ENCODE measurements at places on chromosomes 1 and 21.

- no peak for DNase-seq
These were observed 190.6 kb upstream of the BEND5 start for GRCh38 chr1:48967318-48967717.

GRCh38 chr1:235049217-235049616, 79.4 kb downstream of the TOMM20 start:
- DNase-seq = no peak

- no peak for DNase-seq
These were observed 205.6 kb downstream of the RHOU start for GRCh38 chr1:228940926-228941325.

- no peak for DNase-seq
These were observed 782 bp upstream of the PFKL start for GRCh38 chr21:44299085-44299457.

GRCh38 chr1:11434501-11434900, 44.5 kb upstream of the DISP3 start:
- peak; percentile 12 for DNase-seq

DNA sequence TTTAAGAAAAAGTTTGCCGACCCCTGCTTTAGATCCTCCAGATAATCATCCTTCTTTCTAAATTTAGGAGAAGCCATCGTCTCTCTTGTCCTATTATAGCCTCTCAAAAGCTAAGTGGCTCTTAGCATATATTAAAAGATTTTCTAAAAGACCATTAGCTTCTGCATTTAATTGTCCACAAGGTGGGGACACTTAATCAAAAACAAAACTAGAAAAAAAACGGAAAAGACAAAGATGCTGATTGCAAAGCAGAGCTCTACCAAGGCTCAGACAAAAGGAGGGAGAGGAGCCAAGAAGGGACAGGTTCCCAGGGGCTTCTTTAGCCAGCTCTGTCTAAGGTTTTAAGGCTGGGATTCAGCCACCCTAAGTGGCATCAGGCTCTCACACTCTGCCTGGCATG, 128.3 kb upstream of the HMGB4 start:
- peak; percentile 12 for DNase-seq

DNA sequence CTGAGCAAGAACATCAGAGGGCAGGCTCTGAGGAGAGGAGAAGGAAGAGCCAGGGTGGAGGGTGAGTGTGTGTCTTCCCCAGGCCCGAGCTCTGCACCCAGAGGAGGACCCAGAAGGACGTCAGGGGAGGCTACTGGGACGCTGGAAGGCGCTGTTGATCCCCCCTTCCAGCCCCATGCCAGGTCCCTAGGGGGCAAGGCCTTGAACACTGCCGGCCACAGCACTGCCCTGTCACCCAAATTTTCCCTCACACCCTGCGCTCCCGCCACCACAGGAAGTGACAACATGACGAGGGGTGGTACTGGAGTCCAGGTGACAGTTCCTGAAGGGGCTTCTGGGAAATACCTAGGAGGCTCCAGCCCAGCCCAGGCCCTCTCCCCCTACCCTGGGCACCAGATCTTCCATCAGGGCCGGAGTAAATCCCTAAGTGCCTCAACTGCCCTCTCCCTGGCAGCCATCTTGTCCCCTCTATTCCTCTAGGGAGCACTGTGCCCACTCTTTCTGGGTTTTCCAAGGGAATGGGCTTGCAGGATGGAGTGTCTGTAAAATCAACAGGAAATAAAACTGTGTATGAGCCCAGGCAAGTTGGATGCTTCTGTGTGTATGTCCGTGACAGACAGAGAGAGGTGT, 17.1 kb downstream of the BCAN start:
- DNase-seq = no peak

- no peak for DNase-seq
These were observed 77.4 kb downstream of the DESI2 start for GRCh38 chr1:244730153-244730933.

- DNase-seq = peak; percentile 73
These were observed 33.5 kb downstream of the GPA33 start for GRCh38 chr1:167056529-167057231.

- no peak for DNase-seq
These were observed 38.3 kb downstream of the IL6R start for GRCh38 chr1:154443274-154444013.

- DNase-seq = no peak
These were observed 43.1 kb upstream of the S1PR1 start for GRCh38 chr1:101193733-101194169.

GRCh38 chr1:179490611-179491010, 85.1 kb downstream of the NPHS2 start:
- DNase-seq = no peak

DNA sequence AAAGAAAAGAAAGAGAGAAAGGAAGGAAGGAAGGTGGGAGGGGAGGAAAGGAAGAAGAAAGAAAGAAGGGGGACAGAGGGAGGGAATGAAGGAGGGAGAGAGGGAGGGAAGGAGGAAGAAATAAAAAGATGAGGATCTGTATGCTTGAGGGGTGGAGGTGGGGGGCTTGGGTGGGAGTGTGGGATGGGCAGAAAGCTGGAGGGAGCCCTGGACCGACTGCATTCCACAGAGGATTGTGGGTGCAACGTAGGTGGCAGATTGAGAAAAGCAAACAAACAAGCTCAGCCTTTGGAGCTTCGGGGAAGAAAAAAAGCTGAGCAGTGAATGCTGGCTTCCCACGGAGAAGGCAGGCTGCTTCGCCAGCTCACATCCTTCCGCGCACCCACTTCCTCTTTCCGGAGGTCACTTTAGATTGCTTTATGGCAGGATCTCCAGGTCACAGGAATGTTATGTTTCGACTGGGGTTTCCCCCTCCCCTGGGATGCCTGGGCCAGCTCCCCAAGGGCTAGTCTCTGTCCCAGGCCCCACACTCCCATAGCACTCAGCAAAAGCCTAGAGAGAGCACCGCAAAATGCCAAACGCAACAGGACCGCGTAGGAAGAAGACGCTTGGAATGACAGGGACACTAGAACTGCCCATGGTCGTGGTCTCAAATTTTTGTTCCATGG, 20.7 kb upstream of the LGALS8 start:
- no peak for DNase-seq

- peak; percentile 68 for DNase-seq
These were observed 618 bp upstream of the SERTAD4 start for GRCh38 chr1:210231846-210232510.

- no peak for DNase-seq
These were observed 306.9 kb downstream of the ASTN1 start for GRCh38 chr1:176857632-176858031.

GRCh38 chr1:100581096-100581705, 43.3 kb downstream of the GPR88 start:
- no peak for DNase-seq

- no peak for DNase-seq
These were observed 24.9 kb downstream of the HMCN1 start for GRCh38 chr1:185759061-185759460.

- DNase-seq = no peak
These were observed 51.1 kb upstream of the PDC start for GRCh38 chr1:186511761-186512637.

GRCh38 chr1:93980320-93981273, 71.4 kb upstream of the GCLM start:
- DNase-seq = peak; percentile 30

DNA sequence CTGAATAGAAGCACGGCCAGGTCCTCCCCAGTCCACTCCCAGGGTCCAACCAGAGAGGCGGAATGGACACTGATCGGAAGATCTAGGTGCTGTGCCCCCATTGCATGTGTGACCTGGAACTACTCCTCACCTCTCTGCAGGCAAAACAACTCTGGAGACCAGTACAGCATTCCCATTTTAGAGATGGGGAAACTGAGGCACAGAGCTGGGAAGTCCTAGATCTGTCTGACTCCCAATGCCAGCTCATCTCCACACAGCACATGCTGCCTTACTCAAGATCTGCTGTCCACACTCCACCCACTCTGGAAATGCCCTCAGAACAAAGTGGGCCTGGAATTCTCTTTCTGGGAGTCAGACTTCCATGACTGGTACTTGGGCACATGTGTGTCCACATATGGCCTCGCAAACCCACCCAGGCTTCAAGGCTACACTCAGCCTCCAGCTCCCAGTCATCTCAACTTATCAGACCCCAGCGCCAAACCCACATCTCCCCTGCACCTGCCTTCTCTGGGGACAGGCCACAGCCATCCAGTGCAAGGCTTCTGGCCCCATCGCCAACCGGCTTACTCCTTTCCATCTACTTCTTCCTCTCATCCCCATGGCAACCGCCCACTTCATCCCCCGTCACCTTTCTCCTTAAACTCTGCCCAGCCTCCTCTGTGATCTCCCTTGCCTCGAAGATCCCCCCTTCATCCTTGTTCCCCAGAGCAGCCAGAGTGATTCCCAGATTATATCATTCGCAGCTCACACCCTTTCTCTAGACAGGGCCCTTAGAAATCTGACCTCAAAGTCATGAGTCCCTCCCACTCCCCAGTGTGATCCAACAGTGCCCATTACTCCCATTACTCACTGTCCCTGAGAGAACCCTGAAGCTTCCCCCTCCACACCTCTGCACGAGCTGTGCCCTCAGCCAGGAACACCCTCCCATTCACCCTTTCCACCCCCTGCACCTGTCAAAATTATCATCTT, 2.7 kb downstream of the COL8A2 start:
- DNase-seq = no peak

DNA sequence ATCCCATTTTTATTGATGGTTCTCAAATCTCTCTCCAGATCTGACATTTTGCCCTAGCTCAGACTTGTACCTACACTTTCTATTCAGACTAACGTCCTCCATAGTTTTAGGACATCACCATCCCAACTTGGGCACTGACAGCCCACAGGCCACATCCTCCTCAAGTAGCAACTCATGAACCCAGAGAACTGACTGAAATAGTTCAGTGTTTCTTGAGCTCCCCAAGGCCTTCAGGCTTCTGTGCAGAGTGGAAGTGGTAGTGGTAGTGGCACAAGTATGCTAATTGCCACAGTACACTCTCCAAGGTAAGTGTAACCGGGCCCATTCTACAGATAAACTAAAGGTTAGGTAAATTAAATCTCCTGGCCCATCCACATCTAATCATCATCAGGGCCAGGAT, 112.6 kb downstream of the SLC45A1 start:
- no peak for DNase-seq

DNA sequence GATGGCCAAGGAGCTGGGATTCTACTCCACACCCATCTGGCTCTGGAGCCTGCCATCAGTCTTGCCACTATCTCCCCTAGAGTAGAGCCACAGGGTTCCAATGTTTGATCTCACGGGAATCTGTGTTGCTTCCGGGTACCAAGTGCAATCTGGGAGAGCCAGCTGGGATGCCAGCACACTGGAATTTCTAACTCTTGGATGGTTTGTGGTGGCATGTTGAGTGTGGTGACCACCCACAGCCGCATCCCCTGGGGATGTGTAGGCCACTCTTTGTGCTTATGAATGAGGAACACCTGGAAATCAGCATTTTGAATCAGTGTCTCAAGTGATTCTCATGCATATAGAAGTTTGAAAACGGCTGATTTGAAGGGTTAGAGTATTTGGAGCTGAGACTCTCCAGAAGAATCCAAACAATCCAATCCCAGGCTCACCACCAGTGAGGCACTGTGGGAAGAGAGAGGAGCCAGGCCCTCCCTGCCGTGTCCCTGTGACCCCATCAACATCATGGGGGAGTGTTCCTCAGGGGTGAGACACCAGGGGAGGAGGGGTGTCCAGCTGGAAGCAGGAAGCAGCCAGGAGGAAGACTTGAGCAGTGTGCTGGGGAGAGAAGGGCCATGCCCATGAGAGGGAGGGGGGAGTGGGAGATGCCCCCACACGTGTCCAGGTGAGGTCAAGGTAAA, 13.4 kb downstream of the FBLIM1 start:
- no peak for DNase-seq

GRCh38 chr1:8481650-8482380, 163.9 kb downstream of the SLC45A1 start:
- no peak for DNase-seq

GRCh38 chr1:97013941-97014340, 292.4 kb downstream of the PTBP2 start:
- DNase-seq = no peak

GRCh38 chr1:89673251-89673650, 40.3 kb downstream of the LRRC8C start:
- DNase-seq = no peak

DNA sequence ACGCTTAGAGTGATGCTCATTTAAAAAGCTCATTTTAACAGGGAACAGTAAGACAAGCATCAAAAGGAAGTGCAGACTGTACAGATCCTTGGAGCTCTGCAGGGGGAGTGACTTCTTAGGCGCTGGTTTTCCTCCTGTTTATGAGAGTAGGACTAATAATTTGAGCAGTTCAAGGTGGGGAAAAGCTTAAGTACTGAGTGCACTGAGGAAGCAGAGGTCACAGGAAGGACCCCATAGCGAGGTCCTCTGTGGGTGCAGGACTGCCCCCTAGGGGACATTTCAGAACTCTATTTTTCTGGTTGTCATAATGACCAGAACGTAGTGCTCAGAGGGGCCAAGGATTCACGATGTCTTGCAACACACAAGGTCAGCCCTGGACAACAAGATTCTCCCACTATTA, 112.1 kb downstream of the HLCS start:
- DNase-seq = peak; percentile 47

DNA sequence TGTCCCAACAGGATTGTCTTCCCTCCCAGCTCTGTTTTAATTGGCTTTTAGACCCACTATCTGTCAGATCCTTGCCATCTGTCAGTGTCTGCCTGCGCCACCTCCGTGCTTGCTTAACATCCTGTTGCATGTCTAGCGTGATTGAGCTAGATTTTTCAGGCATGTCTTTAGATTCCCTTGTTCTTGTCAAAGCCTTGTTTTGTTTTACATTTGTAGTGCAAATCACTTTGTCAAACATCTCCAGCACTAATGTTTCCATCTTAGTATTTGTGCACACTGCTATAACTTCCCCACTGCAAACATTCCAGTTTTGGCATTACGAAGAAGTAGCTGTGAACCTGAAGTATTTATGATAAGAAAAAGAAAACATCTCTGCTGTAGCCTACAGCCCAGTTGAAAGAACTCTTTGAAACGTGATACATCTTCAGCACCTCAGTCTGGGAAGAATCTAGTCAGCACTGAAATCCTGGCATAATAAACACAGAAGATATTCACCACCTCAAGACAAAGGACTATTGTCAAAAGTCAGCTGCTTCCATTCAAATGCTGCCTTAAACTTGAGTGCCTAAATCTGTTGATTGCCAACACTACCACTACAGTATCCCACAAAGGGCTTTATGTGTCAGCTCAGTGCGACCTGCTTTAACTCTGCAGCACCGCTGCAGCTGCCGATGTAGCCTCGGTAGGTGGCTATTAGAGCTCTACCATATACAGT, 105.0 kb downstream of the FNBP1L start:
- peak; percentile 32 for DNase-seq

GRCh38 chr1:30008372-30008997, 714.9 kb downstream of the MATN1 start:
- no peak for DNase-seq
